Caki2 (cell line): ENCODE measurements at places on chromosomes 6 and 20.

DNA sequence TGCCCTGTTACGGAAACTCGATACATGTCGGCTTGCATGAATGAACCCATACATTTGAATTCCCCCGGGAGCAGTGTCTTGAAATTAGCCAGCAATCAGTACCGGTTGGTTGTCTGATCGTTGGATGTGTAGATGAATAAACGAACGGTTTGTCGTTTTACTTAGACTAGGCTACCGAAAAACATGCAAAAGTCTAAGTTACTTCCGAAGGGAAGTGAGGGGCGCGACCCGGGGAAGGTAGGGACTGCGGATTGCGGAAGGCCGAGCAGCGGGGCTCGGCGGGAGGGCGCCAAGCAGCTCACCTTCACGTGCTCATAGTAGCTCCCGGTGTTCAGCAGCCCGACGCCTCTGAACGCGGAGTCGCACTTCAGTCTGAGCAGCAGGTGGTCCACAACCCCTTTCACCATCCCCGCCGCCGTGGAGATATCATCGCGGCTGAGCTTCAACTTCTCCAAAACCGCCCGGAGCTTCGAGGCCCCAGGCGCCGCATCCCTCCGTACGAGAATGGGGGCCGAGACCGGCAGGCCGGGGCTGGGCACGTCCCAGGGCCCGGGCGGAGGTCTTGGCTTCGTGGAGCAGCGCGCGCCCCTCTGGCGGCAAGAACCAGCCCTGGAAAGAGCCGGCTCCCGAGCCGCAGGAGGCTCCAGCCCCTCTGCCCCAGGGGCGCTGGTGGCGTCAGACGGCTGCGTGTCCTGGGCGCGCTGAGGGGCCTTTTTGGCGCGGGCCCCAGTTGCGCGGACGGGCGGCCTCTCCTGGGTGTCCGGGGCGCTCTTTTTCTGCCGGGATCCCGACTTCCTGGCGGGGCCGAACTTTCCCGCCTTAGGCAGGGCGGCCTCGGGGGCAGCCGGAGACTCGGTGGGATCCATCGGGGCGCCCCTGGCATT lies 632 bp downstream of the CGAS start:
- DNase-seq = peak; percentile 67

GRCh38 chr20:20075032-20075431 lies 22.7 kb downstream of the CFAP61 start:
- no peak for DNase-seq

DNA sequence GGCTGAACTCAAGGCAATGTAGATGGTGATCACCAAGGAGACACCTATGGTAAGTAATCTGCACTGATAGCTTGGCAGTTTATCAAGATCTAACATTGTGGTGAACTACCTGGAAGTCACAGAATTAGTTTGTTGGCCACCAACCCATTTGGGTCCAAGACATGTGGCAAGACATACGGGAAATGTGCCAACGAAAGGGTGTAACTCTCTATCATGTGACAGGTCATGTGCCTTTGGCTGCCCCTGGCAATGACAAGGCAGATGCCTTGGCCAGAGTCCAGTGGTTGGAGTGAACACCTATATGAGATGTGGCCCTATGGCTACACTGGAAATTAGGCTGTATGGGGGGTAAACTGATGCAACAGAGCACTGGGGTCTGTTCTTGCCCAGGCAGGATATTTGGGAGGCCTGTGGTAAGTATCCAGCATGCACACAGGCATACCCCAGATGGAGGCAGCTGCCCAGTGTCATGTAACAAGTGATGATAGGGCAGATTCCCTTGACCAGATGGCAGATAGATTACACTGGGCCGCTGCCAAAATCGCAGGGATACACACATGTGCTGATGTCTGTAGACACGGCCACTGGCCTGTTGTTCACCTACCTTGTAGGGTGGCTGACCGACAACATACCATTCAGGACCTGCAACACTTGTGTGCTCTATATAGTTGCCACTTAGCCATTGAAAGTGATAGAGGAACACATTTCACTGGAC lies 35.5 kb upstream of the HSF2 start:
- DNase-seq = no peak

- no peak for DNase-seq
Measured at GRCh38 chr20:58196402-58197184, 31.9 kb downstream of the ANKRD60 start.

GRCh38 chr6:142871910-142872331 lies 73.1 kb downstream of the HIVEP2 start:
- DNase-seq = peak; percentile 96

DNA sequence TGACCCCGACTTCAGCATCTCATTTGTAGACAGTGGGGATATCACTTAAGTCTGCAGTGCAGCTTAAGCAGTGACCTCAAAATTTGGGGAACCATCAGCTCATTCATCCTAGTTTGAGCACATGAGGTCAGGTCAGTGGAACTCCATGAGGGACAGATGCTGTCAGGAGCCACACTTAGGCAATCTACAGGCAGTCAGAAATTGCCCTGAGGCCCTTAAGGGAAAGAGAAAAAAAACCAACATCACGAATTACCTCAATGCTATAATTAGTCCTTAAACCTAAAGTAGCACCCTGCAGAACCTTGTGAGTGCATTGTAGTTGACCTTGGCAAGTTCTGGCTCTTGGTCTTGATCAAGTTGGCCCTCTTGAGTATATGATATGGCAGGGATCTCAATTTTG lies 21.1 kb downstream of the TMEM74B start:
- DNase-seq = no peak

- DNase-seq = no peak
Measured at GRCh38 chr20:19435821-19436220, 223.4 kb downstream of the SLC24A3 start.

- DNase-seq = no peak
Measured at GRCh38 chr6:157217894-157218370, 105.4 kb downstream of the TMEM242 start.

DNA sequence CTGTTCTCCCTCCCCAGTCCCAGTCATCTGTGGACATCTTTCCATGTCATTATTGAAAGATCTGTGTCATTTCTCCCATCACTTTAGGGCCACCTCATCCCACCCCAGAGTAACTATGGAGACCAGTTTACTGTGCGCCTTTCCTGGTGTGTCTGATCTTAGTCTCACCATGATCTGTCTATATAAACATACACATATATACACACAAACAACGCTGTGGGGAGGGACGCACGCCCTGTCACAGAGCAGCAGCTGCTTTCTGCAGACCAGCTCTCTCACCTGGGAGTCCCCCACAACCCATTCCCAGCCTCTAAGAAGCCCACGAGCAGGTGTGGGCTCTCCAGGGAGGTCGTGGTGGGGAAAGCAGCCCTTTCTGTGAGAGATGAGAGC lies 68.1 kb upstream of the TOX2 start:
- DNase-seq = no peak

DNA sequence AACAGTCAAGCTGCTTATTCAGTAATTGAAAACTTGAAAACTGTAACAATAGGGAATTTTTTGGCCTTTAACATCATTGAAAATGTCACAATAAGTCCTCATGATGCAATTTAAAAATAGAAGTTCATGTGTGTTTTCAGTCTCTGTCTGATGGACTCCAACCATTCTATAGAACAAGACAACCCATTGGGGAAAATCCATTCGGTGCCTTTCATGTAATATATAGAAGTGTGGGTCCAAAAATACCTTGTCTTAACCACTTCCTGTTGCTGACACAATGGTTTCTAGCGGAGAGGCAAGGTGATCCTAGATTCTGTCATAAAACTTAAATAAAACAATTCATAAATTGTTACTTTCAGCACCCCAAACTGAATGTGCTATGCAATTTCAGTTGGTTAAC lies 1131.3 kb upstream of the MAP3K7 start:
- no peak for DNase-seq

- DNase-seq = no peak
Measured at GRCh38 chr6:153237670-153238069, 106.6 kb upstream of the RGS17 start.

DNA sequence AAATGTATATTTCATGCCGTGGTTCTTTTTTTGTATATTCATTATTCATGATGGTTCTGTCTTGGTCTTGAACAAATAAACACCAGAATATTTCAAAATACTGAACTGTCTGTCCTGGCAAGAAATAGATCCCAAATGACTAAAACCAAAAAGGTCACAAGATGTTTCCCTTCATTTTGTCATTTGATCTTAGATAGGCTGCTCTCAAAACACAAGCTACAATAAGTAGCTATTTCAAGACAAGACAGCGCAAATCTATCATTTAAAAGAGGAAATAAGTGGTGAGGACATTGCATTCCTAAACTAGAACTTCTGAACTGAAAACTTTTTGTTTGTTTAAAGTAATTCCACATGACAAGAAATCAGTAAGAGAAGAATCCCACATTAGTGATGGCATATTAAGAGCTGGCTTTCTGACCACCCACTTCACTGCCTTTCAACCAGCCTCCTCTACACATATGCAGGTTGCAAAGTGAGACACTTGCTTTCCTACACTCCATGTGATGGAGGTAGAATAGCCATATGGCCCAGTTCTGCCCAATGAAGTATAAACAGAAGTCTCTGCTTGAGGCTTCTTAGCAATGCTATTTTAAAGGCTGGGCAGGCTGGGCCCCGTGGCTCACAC lies 54.4 kb upstream of the CCDC28A start:
- no peak for DNase-seq
